ENCODE measurements at places on chromosomes 7 and 10.

DNA sequence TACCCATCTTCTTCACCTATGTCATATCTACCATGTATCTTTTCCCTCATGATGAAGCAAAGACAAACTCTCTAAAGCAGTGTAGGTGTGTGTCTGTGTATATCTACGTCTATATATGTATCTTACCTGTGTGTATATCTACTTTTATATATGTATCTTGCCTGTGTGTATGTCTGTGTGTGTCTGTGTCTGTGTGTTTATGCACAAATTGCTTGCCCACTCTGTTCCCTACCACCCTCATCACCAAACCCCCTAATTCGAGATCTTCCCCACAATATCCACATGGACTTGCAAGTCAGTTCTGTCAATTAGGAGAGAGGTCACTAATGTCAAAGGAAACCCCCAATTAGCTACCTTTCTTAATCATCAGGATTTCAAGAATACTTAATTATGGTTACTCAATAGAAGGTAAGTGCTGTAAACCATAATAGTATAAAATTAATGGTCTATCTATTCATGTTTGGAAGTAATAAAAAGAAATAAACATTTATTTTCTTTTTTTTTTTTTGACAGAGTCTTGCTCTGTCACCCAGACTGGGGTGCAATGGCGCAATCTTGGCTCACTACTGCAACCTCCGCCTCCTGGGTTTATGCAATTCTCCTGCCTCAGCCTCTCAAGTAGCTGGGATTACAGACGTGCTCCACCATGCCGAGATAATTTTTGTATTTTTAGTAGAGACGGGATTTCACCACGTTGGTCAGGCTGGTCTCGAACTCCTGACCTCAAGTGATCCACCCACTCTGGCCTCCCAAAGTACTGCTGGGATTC is 43.6 kb downstream of the ANKRD61 start:
- no peak for DNase-seq

DNA sequence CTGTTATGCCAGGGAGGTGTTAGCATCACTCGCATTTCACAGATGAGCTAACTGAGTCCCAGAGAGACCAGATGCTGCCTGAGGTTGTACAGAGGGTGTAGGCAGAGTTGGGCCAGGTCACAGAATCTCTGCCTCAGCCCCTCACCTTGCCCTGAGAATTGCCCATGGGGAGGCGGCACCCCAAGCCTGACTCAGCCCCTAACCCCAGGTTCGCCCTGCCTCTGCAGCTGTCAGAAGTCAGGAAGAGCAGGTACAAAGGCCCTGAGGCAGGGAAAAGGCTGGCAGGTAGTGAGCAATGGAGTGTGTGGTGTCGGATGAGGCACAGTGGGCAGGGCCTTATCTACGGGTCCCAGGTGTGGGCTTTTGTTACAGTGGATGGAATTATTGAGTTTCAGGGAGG is 79.4 kb downstream of the MYL10 start:
- DNase-seq, result no peak

DNA sequence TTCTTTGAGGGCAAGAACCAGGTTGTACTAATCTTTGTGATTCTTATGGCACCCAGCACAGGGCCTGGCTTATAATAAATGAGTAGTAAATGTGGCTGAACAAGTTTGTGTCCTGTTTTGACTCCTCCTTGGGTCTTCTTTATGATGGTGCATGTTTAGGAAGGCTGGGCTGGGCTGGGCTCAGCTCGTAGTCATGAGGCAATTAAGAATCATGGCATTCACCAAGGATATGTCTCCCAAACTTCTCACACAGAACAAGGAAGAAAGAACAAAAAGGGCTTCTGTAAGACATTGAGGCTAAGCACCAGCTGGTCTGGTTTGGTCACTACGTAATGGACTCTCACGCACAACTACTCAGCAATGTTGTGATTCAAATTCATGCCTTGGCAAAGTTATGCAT is 30.5 kb upstream of the YAE1 start:
- DNase-seq, result no peak

- no peak for DNase-seq
Measured at GRCh38 chr10:124971276-124971675, 29.4 kb downstream of the ZRANB1 start.

DNA sequence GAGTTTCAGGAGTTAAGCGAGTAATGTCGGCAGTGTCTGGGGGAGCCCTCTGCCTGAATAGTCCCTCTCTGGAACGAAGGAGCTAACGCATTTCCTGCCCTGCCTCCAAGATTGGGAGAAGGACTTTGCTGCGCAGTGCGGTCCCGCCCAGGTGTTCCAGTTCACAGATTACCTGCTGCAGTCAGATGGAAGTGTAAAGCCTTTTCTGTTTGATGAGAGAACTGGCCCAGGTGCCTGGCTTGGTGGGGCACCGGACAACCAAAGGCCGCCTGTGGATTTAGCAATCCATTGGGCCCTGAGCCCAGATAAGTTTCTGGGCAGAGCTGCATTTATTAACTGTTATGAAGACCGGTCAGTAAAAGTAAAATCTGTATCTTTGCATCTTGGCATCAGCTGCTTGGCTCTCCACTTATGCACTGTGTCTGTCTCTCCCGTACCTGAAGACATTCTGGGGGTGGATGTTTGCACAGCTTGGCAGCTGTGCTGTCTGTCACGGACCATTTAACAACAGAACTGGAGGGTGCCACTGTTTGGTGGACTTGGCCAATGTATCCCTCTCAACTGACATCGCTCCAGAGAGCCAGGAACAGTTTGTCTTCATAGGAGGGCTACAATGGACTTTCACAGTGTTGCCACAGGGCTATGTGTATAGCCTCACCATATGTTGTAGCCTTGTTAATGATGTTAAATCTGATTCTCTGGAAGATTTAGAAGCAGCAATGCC is 654.7 kb upstream of the ZWINT start:
- DNase-seq, result no peak

DNA sequence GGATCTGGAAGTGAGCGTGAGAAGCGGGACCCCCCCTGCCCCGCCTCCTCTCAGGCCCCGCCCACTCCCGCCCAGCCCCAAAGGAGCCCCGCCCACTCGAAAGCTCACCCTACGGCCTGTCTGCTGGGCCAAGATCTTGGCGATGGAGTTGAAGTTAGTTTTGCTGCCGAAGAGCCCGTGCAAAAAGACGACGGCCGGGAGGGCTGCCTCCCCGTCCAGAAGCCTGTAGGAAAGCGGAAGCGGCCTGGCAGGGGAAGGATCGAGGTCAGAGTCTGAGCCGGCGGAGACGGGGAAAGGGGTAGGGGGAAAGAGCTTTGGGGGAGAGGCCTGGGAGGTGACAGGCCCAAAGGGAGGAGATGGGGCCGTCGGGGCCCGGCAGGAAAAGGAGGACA is 386 bp downstream of the ABHD11 start:
- DNase-seq, result peak; percentile 40

GRCh38 chr7:137669706-137670105 is 177.1 kb downstream of the DGKI start:
- DNase-seq, result no peak

GRCh38 chr10:15486404-15486803 is 115.3 kb upstream of the FAM171A1 start:
- no peak for DNase-seq

Measured in stimulated activated CD8-positive, alpha-beta memory T cell treated with anti-CD3 and anti-CD28 coated beads, Interleukin-4, amount 100 ng/mL, for 1 hour (primary cell).